ENCODE measurements at places on chromosomes 3 and 15.
A peak's percentile ranks its signal among the peaks of the same experiment; 100 is the strongest.

DNA sequence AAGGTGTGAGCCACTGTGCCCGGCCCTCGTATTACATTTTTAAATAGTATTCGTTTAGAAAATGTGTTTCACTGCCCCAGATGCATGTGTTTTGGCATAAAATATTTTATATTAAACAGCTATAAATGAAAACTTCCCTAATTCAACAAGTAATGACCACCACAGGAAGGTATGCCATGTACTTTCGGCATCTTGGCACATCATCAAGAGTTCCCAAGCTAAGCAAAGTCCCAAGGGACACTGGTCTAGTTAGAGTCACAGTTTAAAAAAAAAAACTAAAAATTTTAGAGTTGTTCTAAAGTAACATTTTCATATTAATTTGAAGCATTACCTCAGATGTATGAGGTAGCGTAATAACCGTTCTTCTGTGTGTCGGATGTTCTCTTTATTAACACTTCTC is 15.6 kb upstream of the ARPP19 start:
- DNase-seq, result no peak

- DNase-seq, result no peak
Observed at GRCh38 chr3:11282250-11283138, 10.3 kb downstream of the ATG7 start.

DNA sequence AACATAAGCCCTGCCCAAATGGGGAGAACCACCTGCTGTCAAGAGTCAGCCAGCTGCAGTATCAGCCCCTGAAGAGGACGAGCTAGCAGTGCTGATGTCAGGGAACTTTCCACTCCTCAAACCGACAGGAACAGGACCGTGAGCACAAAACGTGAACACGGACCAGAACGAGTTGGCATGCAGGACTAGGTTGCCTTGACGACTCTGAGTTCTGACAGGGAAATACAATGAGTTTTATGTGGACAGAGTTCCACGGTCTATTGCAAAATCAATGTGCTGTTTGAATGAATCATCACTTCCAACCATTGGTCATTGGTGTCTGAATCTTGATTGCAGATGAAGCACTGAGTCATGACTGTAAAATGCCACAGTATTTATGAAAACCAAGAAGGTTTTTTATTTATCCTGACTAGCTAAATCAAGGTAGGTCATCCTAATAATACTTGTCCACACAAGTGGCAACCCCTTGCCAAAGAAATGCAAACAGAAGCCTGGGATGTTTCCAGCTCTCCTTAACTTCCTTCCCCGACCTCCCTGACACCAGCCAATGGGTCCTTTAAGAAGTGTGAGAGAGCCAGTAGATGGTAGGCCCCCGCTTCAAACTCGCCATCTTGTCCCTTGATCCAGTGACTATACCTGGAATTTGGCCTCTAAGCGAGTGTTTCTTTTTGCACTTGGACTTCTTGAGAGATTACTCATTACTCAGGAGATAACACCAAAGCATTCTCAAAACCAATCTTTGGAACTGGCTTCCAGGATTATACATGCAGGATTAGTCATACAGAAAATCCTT is 119.6 kb downstream of the ASB7 start:
- DNase-seq, result peak; percentile 68

DNA sequence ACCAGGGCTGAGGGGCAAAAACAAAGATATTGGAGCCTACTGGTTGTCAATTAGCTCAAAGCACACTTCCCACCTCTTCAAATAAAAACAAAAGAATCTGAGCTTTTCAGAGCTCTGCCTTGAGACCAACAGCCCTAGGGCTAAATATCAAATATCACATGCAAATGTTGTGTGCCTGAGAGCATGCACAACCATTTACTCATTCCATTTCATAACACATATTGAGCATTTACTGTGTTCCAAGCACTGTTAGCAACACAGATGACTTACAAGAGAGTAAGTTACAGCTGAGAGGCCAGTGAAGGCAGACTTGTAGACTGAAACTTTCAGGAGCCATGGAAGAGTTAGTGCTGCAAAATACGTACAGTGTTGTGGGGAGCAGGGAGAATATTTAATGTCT is 222.4 kb downstream of the CPNE4 start:
- no peak for DNase-seq

DNA sequence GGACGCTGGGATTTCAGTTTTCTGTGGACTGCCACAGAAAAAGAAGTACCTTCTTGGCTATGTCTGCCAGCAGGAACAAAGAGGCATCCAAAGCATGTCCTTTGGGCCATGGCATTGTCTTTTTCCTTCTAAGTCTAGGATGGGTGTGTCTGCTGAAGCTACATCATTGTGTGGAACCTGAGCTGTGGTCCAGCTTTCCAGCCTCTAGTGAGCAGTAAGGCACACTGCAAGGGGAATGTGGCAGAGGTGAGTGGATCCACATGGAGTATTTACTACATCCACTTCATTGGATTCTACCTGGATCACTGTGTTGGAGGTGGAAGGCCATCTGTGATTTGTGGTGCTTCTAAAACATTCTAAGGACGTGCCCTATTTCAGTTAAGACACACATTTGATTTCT is 23.7 kb downstream of the CMTM8 start:
- no peak for DNase-seq

GRCh38 chr3:174089592-174089991 is 692.0 kb downstream of the NLGN1 start:
- no peak for DNase-seq

DNA sequence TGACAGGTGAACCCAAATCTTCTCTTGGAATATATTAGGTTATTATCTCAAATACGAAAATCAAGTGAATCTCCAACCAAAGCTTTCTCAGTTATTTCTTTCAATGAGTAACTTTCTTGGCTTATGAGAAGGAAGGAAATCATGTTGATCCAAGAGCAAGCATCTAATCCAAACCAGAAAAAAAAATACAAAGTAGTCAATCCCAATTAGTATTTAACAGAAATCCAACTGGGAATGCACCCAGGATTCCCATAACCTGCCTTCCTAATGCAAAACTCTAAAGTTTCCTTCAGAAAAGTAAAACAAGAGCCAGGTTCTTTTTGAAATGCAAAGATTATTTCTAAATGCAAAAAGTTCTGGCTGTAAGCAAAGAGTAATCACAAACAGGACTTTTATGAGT is 289.3 kb downstream of the SHOX2 start:
- DNase-seq, result no peak

DNA sequence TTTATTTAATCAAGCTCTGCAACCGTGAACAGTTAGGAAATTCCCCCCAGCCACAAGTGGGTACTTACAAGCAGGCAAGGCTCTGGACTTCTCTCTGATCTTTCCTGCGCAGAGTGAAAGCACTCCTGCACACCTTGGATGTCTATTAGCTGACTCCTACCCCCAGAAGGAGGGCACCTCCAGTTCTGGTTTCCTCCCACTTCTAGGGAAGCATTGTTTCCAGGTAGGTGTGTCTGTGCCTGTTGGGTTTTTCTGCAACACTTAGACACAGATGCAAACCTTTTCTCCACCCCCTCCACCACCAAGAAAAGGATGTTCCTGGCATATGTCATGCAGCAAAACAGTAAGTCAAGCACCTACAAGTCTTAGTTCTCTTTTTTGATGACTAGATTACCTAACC is at the start of gene ZBED2:
Gene ZBED2 (minus strand): TSS at position 115 of the 400 bp plus-strand sequence. CDS start 1,145 bp downstream, outside the sequence.
- no peak for DNase-seq

- no peak for DNase-seq
Observed at GRCh38 chr15:35720019-35720418, 174.1 kb upstream of the DPH6 start.

DNA sequence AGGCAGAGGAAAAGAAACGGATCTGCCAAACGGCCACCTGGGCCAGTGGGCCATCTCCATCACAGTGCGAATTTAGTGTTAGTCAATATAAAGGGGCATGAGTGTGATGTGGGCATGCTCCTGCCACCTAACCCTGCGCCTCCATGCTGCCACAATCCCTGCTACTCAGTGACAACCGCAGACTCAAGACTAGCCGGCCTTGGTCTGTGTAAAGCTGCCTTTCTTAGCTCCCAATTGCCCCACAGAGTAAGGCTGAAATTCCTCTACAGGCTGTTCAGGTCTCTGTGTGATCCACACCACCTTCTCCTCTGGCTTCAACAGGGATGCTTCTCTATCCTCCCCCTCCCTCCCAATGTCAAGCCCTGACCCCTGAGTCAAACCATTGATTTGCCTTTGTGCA is 269.7 kb downstream of the XXYLT1 start:
- no peak for DNase-seq

GRCh38 chr3:195699388-195699771 is 21.4 kb upstream of the MUC20 start:
- no peak for DNase-seq

GRCh38 chr3:30945291-30945690 is 50.8 kb upstream of the GADL1 start:
- no peak for DNase-seq

DNA sequence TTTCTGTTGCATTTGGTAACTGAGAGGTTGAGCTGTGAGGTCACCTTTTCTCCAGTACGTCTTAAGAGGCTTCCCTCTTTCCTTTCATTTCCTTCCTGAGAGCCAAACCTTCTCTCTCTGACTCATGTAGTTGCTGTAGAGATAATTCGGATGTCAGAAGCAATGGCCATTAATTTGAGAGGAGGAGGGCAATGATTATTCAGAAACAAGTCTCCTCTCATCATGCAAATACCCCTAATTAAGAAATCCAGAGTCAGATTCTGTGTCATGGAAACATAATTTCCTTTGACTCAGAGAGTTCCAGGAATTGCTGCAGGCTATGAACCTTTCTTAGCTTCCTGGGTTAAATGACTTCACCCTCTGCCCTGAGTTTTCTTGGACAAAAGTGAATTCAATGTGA is 59.0 kb upstream of the GSK3B start:
- no peak for DNase-seq

DNA sequence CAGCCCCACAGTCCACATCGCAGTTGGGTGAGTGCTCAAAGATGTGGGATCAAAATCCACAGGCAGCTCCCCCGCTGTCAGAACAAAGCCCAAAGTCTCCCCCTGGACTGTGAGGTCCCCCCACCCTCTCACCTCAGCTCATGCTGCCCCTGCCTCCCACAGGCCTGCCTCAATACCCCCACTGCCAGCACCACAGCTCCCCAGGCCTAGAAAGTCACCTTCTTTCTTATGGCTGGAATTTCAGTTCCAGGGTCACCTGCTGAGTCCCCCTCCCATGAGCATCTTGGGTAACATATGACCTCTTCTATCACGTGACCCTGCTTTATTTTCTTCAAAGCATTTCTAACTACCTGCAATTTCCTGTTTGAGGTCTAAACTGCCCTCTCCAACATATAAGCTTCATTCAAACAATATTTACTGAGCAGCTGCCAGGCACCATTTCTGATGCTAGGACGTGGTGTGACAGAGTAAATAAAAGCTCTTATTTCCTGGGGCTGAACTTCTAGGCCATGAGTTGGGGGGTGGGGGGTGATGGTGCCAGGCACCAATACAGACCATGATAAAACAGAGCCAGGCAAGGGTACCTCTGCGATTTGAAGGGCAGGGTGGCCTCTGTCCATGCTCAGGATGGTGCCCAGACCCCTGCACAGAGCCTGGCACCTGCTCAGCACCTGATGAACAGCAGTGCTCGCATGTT is 2.4 kb upstream of the TMEM89 start:
- DNase-seq, result no peak

GRCh38 chr15:63500265-63501250 is 3.8 kb upstream of the USP3 start:
- no peak for DNase-seq

DNA sequence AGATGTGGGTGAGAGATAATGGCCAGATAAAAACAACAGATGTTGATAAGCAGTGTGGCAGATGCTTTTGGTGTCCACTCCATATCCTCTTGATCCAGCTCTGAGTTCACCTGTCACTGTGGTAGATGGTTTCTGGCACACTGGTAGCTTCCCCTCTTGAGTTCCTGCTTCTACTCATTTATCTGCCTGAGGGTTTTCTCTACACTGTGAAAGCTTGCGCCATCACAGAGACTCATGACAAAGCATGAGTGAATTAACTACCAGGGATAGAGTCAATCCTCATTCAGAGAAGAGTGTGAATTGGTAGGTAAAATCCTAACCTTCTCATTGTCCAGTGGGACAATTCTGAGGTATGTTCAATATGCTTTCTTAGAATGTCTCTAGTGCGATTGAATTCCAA is 50.0 kb upstream of the ARHGEF26 start:
- DNase-seq, result no peak

DNA sequence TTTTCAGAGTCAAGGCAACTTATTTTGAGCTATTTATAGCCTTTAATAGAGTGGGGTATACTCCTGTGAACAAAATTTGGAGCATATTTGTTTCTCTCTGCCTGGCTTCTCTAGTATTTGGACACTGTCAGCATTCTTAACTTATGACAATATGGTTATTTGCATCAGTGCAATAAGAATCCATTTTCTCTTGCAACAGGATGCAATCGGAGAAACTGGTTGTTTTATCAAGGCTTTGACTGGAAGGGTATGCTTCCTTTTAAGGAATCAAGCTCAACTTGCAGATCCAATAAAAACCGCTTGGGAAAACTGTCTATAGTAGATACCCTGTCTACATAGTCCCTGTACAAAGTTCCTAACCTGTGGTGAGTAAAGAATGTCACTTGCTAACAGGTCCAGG is 106.7 kb downstream of the DPH6 start:
- DNase-seq, result no peak

GRCh38 chr3:15462451-15462850 is 35.1 kb downstream of the EAF1 start:
- DNase-seq, result peak; percentile 9

DNA sequence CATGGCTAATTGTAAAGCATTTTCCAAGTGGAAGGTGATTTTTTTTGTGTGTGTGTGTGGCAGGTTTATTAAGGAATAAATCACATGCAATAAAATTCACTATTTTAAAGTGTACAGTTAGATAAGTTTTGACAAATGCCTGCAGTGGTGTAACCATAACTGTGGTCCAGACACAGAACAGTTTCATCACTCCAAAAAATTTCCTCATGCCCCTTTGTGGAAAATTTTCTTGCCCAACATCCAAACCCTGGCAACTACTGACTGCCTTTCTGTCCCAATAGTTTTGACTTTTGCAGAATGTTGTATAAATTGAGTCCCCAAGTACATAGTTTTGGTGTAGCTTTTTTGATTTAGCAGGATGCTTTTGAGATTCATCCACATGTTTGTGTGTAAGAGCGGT is 135.1 kb upstream of the KLHL25 start:
- DNase-seq, result no peak

DNA sequence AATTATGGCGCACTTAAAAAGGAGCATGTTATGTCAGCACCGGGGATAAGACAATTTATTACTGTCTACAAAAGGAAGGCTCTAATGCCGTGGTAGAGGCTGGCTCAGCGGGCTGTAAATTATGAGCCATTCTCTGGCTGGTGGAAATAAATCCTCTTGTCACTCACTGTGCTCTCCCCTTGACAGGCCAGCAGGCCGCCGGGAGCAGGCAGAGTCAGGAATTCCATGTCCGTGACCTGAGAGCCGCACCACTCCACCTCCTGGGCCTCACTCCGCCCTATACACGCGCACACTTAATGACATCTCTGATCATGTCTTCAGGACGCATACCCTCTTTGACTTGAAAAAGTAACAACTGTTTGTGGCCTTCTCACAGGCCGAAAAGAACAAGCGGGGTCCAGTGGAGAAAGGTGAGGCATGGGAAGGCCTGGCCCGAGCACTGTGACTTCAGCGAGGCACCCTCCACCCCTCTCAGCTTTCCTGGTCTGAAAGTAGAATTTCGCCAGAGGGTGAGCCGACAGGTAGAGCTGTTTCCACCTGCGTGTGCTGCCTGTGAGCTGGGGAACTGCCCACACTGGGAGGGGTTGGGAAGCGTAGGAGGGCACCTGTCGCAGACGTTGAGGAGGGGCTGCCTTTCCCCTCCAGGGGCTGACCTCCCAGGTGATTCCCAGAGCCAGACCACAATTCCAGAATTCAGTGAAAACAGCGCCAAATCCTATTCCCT is 13.2 kb upstream of the PCSK6 start:
- no peak for DNase-seq
